ENCODE measurements at places on chromosomes 4 and X. TPM values are rescaled to one million over a fixed set of nuclear protein-coding genes. Genes with fewer than 3 reads are reported as not detected.

The FGA gene
- total RNA-seq: not detected

The ZNF518B gene
- 39.2 TPM for total RNA-seq

The L1CAM gene
- 17.0 TPM for total RNA-seq

The GAB3 gene
- total RNA-seq: 0.22 TPM

- no peak for DNase-seq
These were observed 116.8 kb downstream of the AFAP1 start for GRCh38 chr4:7822877-7823276.

- DNase-seq: no peak
These were observed 47.7 kb downstream of the RPS6KA3 start for GRCh38 chrX:20218836-20219505.

DNA sequence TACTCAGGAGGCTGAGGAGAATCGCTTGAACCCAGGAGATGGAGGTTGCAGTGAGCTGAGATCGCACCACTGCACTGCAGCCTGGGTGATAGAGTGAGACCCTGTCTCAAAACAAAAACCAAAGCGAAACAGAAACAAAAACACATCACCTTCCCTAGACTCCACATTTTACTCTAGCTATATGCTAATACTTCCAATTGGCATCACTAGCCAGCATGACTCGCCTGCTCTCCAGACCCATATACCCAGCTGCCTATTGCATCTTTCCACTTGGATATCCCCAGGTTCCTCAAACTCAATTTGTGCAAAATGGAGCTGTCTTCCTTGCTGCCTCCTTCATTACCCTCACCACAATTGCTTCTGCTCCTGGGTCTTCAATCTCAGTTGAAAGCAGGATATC, 22.4 kb upstream of the LAP3 start:
- DNase-seq: no peak

DNA sequence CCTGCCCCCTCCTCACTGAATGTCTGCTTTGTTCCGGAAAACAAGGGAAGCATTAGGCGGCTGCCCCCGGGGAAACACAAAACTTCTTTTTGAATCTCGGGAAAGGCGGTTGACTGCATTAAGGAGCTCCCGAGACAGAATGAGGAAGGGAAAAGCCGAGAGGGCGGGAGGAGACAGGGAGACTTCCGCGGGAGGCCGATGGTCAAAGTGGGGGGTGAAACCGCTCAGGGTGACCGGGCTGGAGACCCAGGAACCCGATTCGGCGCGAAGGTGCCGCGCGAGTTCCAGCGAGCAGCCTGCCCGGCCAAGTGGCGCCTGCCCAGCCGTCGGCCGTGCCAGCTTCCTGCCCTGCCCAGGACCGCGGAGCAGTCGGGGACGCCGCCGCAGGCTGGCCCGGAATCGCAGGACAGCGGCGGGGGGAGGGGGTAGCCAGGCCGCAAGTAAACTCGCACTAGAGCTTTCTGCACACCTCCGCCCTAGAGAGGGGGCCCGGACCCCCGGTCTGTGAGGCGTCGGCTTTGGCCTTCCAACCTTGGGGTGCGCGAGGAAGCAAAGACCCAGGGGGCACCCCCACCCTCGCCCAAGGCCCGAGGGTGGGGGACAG, 55.1 kb upstream of the BCOR start:
- peak; percentile 87 for DNase-seq

GRCh38 chr4:152117520-152117919, 356.7 kb upstream of the GATB start:
- no peak for DNase-seq

GRCh38 chr4:98544818-98545414, 113.5 kb downstream of the TSPAN5 start:
- no peak for DNase-seq

- DNase-seq: no peak
These were observed 20.3 kb downstream of the RGS12 start for GRCh38 chr4:3313139-3313538.

GRCh38 chr4:163331629-163332376, 593 bp downstream of the NPY1R start:
- DNase-seq: peak; percentile 72

DNA sequence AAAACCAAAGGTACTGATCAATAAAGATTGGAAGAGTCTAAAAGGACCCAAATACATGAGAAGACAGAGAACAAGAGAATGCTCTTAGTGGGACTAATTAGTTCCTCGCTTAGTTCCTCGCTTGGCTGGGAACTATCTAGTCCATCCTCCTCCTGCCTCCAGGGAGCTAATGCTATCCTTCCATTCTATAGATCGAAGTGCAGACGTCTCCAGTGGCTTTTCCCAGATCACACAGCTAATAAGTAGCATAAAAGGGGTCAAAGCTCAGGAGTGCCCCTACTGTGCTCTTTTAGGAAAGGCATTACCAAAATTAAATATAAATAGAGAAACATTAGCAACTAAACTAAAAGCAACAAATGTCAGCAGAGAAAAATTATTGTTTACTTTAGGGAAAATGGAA, 42.3 kb upstream of the PPARGC1A start:
- no peak for DNase-seq

- no peak for DNase-seq
These were observed 17.9 kb downstream of the METAP1 start for GRCh38 chr4:99013402-99013843.

DNA sequence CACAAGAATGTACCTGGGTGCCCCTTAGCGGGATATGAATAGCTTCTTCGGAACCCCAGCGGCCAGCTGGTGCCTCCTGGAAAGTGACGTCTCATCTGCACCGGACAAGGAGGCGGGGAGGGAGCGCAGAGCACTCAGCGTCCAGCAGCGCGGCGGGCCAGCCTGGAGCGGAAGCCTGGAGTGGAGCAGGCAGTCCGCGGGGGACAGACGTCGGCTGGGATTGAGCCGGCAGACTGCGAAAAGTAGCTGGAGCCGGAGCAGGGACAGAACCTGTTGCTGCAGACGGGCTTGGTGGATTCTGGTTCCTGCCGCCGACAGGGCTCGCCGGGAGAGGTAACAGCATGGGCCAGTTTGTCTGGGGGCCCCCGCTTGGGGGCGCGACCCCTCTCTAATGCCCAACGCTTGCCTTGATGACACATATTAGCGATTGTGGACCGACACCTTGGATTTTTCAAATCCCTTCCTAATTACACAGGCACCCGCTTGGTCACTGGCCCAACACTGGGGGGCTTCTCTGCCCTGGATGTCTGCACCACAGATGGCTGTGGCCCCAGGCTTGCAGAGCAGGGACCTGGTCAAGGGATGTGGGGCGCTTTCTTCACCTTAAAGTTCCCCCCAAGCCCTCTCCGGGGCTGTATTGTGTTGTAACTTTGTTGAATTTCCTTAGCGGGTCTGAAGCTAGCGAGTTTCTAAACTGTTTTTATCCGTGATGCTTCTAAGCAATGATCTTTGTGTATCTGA, at the start of gene NPFFR2:
Gene NPFFR2 (plus strand): TSS at position 133 of the 741 bp plus-strand sequence. CDS start 96,592 bp downstream, outside the sequence.
- DNase-seq: peak; percentile 59

DNA sequence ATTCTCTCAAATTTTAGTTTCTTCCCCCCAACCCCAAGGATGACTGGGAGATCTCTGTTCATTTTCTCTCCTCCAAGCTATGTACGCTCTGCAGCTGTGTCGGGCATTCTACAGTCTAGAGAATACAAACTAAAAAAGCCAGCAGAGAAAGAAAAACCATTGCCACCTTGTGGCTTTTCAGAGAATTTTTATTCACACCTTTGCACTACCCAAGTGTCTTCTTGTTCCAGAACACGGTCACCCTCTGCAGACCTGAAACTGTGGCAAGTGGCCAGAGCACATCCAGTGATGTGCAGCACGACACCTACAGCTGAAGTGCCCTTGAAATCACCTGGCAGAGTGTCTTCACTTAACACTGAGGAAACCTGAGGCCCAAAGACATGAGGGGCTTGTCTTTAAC, 68.6 kb downstream of the CHST7 start:
- DNase-seq: no peak

- peak; percentile 44 for DNase-seq
These were observed 61.0 kb downstream of the CHRNA9 start for GRCh38 chr4:40395908-40396793.
